ENCODE measurements at places on chromosomes 4 and X. TPM values are rescaled to one million over a fixed set of nuclear protein-coding genes. Genes with fewer than 3 reads are reported as not detected.
A peak's percentile ranks its signal among the peaks of the same experiment; 100 is the strongest.

GRCh38 chr4:153239409-153239808, 35.2 kb downstream of the TRIM2 start:
- no peak for DNase-seq

DNA sequence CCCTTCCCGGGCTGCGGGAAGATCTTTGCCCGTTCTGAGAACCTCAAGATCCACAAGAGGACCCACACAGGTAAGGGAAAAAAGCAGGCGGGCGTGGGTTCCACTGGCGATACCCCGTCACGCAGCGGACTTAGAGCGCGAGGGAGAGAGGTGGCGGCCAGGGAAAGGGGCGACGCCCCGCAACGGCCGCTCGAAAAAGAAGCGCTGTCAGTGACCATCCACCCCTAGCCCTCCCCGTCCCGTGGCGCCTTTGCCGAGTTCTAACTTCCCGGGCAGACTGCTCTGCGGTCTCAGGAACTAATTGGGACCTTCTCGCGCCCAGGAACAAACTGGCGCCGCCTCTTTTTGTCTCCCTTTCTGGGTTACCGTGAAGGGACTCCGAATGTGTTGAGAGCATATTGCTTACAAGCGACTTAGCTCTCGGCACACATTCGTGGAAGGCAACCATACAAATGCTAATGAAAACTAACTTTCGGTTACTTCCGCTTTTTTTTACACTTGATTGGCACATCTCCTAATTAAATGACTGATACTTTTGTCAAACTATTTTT, 1.8 kb downstream of the ZIC3 start:
- no peak for DNase-seq

Gene KLHL4
- 0.30 TPM for total RNA-seq

GRCh38 chr4:158079661-158080060, 93.2 kb downstream of the GASK1B start:
- no peak for DNase-seq

DNA sequence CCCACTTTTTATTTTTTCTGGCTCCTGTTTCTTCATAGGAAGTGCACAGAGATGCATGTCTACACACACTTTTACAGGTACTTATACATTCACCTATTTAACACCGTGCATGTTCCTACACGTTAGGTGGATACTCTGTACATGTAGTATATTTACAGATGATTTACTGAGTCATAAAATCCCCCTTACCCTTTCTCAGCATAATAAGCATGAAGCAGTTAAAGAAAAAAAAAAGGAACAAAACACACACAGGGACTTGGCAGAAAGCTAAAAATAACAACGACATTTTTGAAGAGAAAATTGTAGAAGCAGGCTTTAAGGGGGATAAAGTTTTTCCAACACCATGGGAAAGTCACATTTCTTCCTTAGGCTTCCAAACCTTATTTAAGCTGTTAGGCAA, 96.4 kb upstream of the IQCM start:
- no peak for DNase-seq

DNA sequence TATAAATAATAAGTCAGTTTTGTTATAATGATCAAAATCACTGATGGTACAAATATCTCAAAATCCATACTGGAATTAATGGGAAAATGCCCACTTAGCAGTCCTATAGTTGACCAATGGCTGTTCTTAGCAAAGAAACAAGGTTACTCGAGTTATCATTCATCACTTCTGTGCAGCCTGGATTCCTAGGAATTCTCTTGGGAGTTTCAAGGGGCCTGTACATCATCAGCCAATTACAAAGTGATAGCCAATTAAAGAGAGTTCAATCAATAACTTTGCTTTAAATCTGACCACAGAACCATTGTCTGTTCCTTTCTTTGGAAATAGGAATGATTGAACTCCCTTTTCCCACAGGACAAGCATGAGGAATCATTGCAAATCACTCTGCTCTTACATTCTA, 205.5 kb downstream of the PCDH19 start:
- DNase-seq, result no peak

Gene AP1AR
- total RNA-seq, result 19.4 TPM

Gene PDE6B
- not detected for total RNA-seq

DNA sequence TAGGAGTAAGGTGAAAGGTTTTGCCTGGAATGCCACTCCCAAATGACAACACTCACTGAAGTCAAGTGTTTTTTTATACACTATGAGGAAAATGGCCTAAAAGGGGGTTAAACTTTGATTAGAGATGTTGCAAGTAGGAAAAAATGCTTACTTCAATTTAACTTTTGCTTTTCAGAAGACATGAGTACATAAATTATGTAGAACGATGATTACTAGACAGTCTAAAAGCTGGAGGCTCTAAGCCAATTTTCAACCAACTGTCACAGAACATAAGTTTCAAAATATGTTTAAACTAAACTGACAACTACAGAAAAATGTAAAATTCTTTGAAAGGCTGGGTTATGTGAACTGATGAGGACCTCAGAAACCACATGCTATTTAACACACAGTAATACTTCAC, 83.4 kb downstream of the SHISA3 start:
- no peak for DNase-seq

Gene SORCS2
- 48.9 TPM for total RNA-seq

DNA sequence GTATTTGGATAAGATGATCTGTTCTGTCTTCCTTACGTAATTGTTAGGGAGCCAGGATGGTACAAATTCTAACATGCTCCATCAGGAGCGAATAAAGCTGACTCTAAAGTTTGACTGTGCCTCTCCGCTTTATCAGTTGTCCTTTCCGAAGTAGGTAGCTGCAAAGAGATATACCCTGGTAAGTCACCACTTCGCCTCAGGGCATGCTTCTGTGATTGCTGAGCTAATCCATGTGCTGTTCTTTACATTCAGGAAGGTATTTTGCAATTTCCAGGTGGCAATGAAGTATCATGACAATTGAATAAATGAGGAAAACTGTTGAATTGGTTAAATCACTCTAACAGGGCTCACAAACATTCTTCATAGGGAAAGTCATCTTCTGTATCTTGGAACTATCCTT, 38.9 kb downstream of the KIT start:
- no peak for DNase-seq

GRCh38 chrX:31130457-31131220, 58.8 kb upstream of the FTHL17 start:
- DNase-seq, result no peak

Gene CT45A5
- not detected for total RNA-seq

DNA sequence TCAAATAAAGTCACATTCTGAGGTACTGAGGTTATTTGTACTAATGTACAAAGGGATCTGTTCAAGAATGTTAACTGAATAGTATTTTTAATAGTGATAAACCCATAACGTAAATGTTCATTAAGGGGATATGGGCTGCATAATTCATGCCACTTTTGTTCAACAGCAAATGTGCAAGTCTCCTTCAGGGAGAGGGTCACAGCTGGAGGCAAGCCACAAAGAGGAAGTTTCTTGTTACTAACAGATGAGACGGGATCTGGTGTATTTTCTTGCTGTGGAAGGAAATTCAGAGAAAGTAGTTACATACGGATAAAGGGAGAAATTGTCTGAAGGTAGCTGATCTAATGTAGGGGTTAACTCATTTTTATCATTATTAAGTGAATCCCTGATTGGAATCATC, 10.0 kb downstream of the ZFP42 start:
- no peak for DNase-seq

Gene TMEM271
- total RNA-seq, result not detected

DNA sequence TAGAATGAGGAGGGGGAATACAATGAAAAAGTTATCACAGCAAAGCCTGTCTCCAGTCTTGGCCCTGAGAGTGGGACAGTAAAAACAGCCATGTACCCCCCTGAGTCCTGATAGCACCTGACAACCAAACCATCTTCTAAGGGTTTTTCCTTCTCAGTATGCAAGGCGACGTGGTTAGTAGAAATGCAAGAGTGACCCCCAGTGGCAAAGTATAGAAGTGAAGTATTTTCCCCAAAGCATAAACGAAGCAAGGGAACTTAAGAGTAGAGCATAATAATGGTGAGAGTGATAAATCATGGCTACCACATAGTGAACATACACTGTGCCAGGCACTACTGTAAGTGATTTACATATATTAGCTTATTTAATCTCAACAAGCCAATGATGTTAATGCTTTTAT, 52.8 kb downstream of the FAM47C start:
- no peak for DNase-seq

Gene TMEM150C
- 6.3 TPM for total RNA-seq

Gene AR
- total RNA-seq, result 9.6 TPM

Gene RNF4
- 67.7 TPM for total RNA-seq

GRCh38 chr4:26284536-26284935, 36.3 kb upstream of the RBPJ start:
- DNase-seq, result no peak

Gene VCX2
- total RNA-seq, result not detected

DNA sequence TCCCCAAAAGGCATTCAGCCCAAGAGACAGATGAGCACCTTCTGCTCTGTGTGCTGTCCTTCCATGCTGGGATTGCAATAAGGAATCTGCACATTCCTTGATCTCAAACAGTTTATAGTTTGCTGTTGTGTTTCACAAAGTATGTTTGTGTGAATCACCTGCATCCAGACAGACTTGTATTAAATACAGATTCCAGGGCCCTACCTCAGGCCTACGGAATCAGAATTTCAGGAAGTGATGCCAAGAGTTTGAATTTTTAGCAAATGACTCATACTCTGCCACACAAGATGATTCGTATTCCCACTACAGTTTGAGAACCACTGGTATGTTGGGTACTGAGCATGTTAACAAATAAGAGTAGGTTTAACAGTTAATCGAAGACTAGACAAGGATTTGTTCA, 7.0 kb downstream of the VAMP7 start:
- DNase-seq, result no peak

GRCh38 chrX:138128027-138128671, 562.2 kb downstream of the ZIC3 start:
- DNase-seq, result peak; percentile 7

Gene CXCR3
- not detected for total RNA-seq

Gene CSAG2
- total RNA-seq, result not detected

GRCh38 chrX:20519146-20519545, 252.4 kb upstream of the RPS6KA3 start:
- no peak for DNase-seq

- no peak for DNase-seq
These were observed 21.1 kb upstream of the WDR17 start for GRCh38 chr4:176044589-176044951.

DNA sequence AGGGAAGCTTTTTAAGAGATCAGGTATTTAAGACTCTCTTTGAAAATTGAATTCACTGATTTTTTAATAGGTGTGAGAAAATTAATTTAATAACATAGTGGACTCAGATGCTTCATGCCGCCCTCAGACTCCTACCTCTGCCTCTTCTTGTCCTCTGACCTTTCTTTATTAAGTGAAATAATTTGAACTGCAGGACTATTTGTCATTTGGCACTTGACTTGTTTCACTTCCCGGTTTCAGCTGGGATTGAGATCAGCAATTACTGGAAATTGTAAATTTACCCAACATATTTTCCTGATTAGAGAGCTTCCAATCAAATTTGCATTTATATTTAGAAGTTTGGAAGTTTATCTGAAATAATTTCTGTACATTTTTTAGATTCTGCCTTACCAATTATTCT, 116.8 kb downstream of the CBR4 start:
- DNase-seq, result no peak

DNA sequence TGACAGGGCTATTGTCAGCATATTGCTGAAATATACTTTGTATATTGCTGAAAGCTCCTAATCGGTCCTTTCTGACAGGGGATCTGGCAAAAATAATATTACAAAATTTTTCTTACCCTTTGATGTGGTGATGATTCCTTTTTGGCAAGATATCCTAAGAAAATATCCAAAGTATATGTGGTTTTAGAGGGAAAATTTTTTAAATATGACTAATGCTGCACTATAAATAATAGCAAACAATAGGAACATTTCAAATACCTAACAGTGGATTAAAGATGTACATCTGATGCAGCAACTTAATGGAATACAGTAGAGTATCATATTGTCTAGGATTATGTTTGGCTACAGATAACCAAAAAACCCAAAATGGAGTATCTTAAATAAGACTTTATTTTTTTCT, 49.6 kb downstream of the RRAGB start:
- DNase-seq, result no peak

Gene GPAT3
- 0.90 TPM for total RNA-seq

- DNase-seq, result no peak
These were observed at the start of gene SPINK2 for GRCh38 chr4:56821381-56822243. TSS of gene SPINK2 (minus strand) at chr4:56821701. CDS start at chr4:56821662, 39 bp downstream.

- no peak for DNase-seq
These were observed 807 bp downstream of the SEL1L3 start for GRCh38 chr4:25861951-25862410.
